ENCODE measurements at places on chromosomes 3 and 15.

DNA sequence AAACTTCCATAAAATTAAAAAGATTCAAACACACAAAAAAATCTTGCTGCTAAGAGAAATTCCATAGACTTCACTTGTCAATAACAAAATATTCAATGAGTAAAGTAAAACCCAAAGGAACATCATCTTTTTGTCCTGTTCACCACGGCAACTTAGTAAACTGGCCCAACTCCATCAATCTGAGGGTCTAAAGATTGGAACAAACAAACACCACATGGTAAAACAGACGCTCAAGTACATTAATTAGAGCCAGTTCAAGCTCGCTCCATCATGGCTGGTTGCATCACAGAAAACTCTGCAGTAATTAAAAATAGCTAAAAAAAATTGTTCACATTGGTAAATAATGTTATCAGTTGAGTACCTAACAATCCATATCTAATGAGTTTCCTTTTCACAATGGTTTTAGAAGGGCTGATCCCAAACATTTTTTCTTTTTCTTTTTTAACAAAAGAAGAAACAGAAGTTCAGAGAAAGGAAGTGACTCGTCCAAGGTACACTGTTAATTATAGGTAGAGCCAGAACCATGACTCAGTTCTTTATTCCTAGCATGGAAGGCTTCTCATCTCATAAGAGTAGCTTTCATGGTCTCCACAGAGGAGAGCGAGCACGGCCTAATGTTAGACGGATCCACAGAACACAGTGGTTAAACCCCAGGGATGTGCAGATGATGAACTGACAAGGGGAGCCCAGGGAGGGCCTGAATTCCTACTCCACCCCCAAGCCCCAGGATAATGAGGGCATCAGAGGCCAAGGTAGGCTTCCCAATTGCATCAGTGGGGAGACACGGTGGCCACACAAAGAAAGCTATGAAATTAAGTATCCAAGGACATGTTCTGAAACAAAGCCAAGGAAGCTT is 79.2 kb upstream of the ARHGEF3 start:
- DNase-seq = no peak

GRCh38 chr15:81071120-81071519 is 63.0 kb upstream of the CFAP161 start:
- no peak for DNase-seq

- no peak for DNase-seq
Observed at GRCh38 chr15:41695750-41696436, 35.7 kb downstream of the MGA start.

- DNase-seq = no peak
Observed at GRCh38 chr15:65583701-65584100, 27.2 kb downstream of the INTS14 start.

GRCh38 chr3:52552089-52552488 is 15.7 kb downstream of the UQCC5 start:
- no peak for DNase-seq

- no peak for DNase-seq
Observed at GRCh38 chr15:35445891-35446290, 100.1 kb downstream of the DPH6 start.

DNA sequence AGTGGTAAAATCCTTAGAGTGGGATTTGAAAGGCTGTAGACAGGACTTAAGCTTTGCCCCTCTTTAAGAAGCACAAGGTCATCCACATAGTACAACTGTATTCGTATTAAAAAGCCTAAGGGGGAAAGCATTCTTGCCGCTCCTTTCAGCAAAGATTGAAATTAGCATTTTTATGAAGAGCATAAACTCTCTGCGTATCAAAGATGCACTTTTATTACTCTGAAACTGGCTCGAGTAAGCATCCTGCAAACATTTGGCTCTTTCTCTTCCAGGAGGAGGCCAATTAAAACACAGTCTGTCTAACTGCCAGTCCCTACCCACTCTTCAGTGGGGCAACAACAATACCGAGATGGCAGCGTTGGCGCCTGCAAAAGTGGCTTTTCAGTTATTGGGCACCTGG is 192.5 kb upstream of the TPRG1 start:
- DNase-seq = no peak

DNA sequence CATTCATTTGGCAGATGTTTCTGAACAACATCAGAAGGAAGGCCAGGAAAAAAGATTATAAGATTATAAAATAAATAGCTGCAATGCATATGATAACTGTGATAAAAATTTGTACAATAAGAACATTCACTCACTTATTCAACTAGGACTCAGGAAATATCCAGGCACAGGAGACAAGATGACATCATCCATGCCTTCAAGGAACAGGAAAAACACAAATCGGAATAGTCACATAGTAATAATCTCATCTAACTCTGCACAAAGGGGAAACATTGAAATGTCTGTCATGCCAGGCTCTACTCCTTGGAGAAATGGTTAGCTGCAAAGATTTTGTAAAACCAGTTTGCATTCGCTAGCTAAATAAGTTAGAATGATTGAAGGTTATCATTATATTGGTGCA is 233.5 kb upstream of the AGTR1 start:
- DNase-seq = no peak

GRCh38 chr15:57566834-57567233 is 24.9 kb upstream of the MYZAP start:
- DNase-seq = no peak

DNA sequence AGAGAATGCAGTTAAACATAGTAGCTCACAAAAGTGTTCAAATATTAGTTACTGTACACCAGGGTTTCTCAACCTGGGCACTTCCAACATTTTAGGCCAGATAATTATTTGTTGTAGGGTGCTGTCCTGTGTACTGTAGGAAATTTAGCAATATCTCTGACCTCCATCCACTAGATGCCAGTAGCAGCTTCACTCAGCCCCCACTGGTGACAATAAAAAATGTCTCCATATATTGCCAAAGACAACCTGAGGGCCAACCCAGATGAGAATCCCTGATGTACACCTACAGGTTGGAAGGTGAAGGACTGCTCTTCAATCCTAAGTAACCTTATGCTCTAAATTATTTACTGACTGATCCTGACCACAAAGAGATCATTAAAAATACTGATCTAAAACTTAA is 32.5 kb downstream of the DCUN1D1 start:
- DNase-seq = no peak

DNA sequence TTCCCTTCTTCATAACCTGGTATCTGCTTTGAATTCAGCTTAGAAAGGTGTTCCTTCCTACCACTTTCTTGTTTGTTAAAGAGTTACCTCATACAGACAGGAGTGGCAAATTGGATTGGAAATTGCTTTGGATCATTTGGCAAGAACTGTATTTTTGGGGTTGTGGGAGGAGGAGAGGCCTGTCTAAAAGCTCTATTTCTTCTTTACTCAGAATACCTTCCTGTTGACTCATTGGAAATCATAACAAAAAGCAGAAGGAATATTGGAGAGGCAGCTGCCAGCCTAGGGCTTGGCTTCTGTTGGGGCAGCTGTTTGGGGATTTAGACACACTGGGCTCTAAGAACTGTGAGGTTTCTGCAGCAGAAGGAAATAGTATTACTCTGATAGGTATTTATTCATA is 14.2 kb downstream of the IQGAP1 start:
- DNase-seq = no peak

- no peak for DNase-seq
Observed at GRCh38 chr3:154584974-154585373, 155.0 kb upstream of the GPR149 start.

DNA sequence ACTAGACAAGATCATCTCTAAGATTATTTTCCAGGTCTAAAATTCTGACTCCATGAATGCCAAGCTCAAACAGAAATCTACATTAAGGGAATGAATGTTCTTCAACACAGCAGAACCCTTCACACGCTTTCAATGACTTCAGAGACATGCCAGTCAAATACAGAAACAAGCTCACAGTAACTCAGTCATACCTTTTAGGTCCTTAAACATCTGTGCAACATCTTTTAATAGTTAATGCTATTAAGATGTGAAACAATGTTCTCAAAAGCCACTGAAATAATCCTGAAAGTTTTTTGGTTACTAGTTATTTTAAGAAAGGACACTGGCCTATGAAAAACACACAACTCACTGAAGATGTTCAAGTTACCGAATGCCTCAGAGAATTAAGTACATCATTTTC is 2.5 kb downstream of the DLG1 start:
- no peak for DNase-seq

DNA sequence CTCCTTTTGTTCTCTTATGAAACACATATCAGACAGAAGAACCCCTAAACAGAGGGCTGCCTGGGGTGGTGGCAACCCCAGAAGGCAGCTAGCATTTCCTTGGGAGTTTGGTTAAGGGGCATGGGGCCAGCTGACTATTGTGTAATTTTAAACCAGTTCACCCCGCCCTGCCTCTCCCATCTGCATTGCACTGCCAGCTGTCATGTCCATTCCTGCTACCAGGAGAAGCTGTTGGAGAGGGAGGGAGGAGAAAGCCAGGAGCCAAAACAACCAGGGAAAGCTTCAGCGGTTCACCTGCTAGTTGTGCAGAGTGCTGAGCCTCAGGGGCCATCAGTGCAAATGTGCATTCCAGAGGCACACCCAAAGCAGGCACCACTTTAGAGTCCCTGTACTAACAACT is 47.6 kb upstream of the ATP1B3 start:
- no peak for DNase-seq

Measured in stimulated activated CD4-positive, alpha-beta T cell treated with anti-CD3 and anti-CD28 coated beads, Interleukin-12 subunit alpha, Interleukin-12 subunit beta, amount 100 ng/mL, for 4 hours (primary cell).